Fibroblast of lung (primary cell): ENCODE measurements at places on chromosomes 2 and 18. TPM values are rescaled to one million over a fixed set of nuclear protein-coding genes. Genes with fewer than 3 reads are reported as not detected.

- no peak for DNase-seq
These were observed 867 bp downstream of the RBBP8 start for GRCh38 chr18:22933966-22934423.

The SCN7A gene
- 7.8 and 23.6 TPM in 2 replicates for total RNA-seq

GRCh38 chr2:237714690-237715458, 83.7 kb upstream of the RBM44 start:
- DNase-seq, result no peak

- no peak for DNase-seq
These were observed 91.7 kb upstream of the EPC2 start for GRCh38 chr2:148552675-148553331.

The CETN1 gene
- total RNA-seq, result not detected in 2 replicates

GRCh38 chr2:157486596-157487270, 42.8 kb upstream of the CYTIP start:
- peak; percentile 39 for DNase-seq

The CNDP2 gene
- total RNA-seq, result 40.8 and 41.8 TPM in 2 replicates

The MATN3 gene
- total RNA-seq, result 0.51 and 2.3 TPM in 2 replicates

The PROM2 gene
- total RNA-seq, result 0.26 and 0.33 TPM in 2 replicates

The STON1 gene
- 12.1 and 16.7 TPM in 2 replicates for total RNA-seq

The ABCB11 gene
- not detected in 2 replicates for total RNA-seq

The FAM228A gene
- total RNA-seq, result 0.51 and 0.99 TPM in 2 replicates

The OTOS gene
- not detected in 2 replicates for total RNA-seq

DNA sequence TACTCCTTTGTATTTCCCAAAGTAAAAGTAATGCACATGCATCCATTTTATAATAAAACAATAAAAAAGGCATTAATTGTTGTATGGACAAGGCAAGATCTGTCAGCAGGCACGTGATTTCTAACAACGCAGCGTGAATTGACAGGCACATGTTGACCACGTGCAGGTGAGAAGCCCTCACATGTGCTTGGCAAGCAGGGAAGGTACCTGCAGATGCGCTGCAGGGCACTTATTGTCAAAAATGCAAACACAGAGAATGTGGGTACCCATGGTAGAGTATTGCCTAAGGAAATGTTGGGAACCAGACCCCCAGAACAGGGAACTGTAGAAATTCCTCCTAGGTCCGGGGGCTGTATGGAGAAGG, 515.0 kb upstream of the HS6ST1 start:
- no peak for DNase-seq

- no peak for DNase-seq
These were observed 15.5 kb downstream of the NCK2 start for GRCh38 chr2:105760191-105760590.
